Left lobe of liver (tissue), 2 donors: ENCODE measurements at places on chromosomes 5 and 9.
A peak's percentile ranks its signal among the peaks of the same experiment; 100 is the strongest.

- DNase-seq, result no peak
These were observed 13.8 kb downstream of the PDCD1LG2 start for GRCh38 chr9:5524090-5524489.

DNA sequence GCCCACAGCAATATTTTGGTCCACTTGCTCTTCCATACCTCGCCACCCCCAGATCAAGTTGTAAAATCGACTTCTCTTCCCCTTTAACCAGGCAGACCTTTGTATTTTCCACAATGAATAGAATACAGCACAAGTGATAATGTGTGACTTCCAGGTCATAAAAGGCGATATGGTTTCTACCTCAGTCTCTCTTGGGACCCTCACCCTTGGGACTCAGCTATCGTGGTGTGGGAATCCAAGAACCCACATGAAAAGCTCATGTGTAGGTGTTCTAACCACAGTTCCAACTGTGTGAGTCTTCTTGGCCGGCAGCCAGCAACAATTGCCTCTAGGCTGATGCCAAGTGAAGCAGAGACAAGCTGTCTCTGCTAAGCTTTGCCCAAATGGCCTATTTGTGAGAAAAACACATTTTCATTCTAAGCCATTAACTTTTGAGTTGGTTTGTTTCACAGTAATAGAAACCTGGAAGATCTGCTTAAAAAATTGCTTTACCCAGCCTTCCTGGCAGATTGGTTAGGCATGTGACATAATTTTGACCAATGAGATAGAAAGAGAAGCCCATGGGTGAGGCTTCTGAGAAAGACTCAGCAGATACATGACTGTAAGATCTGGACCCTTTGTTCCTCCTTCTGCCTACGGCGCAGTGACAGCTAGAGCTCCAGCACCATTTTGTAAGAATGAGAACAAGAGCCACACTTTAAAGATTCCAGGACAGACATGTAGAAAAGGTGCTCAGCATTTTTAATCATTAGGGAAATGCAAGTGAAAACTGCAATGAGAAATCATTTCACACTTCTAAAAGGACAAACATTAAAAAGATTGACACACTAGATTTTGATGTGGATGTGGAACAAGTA lies 18.3 kb upstream of the MLLT3 start:
- DNase-seq, result no peak

- DNase-seq, result no peak
These were observed 12.4 kb downstream of the CBY3 start for GRCh38 chr5:179668391-179668790.

GRCh38 chr9:136518623-136519022 lies 27.2 kb downstream of the NOTCH1 start:
- DNase-seq, result peak; percentile 76

DNA sequence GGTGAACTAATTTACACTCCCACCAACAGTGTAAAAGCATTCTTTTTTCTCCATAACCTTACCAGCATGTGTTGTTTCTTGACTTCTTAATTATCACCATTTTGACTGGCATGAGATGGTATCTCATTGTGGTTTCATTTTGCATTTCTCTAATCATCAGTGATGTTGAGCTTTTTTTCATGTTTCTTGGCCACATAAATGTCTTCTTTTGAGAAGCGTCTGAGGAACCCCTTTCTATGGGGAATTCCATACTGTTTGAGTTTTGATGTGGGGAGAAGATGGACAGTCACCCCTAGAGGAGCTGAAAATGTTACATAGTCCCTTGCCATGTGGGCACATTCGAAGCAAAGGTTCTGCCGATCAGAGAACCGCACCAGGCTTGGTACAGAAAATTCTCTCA lies 207.0 kb upstream of the SLC30A5 start:
- DNase-seq, result no peak

DNA sequence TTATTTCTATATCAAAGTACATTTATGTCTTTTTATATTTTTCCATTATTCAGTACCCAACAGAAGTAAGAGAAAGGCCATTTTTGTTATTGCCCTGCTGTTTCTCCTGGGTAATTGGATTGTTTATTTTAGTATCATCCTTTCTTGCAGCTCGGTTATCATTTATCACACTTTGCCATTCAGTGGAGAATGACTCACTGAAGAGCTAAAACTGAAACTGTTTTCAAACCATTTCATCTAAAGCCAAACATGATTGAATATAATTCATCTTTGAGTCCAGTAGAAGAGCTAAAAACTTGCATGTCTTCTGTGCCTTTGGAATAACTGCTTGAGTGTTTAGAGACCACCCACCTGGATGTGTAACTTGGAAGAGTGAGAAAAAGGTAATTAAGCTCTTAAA lies 139.5 kb upstream of the PRDM9 start:
- no peak for DNase-seq
